Left renal cortex interstitium (tissue), 4 donors: ENCODE measurements at places on chromosomes 5 and 9. TPM values are rescaled to one million over a fixed set of nuclear protein-coding genes. Genes with fewer than 3 reads are reported as not detected.

The IL33 gene
- 14.1 TPM for polyA plus RNA-seq

The UBE2D2 gene
- polyA plus RNA-seq, result 140 TPM

The NEUROG1 gene
- not detected for polyA plus RNA-seq

The AGXT2 gene
- polyA plus RNA-seq, result 74.1 TPM

The ZDHHC11 gene
- polyA plus RNA-seq, result 4.9 TPM

The KCNN2 gene
- 3.7 TPM for polyA plus RNA-seq

The AHRR gene
- 2.2 TPM for polyA plus RNA-seq

The SH3GL2 gene
- 6.3 TPM for polyA plus RNA-seq

The FOXD1 gene
- polyA plus RNA-seq, result 7.9 TPM

The IL12B gene
- polyA plus RNA-seq, result 0.05 TPM

The MUSK gene
- polyA plus RNA-seq, result 0.05 TPM

The PIK3R1 gene
- polyA plus RNA-seq, result 85.5 TPM

The CER1 gene
- polyA plus RNA-seq, result 0.24 TPM

The SMC2 gene
- polyA plus RNA-seq, result 44.2 TPM

The UHRF2 gene
- 82.6 TPM for polyA plus RNA-seq

The GRIA1 gene
- polyA plus RNA-seq, result 3.0 TPM

The PCDHA5 gene
- 0.21 TPM for polyA plus RNA-seq
